ENCODE measurements at places on chromosomes 5 and 9.

DNA sequence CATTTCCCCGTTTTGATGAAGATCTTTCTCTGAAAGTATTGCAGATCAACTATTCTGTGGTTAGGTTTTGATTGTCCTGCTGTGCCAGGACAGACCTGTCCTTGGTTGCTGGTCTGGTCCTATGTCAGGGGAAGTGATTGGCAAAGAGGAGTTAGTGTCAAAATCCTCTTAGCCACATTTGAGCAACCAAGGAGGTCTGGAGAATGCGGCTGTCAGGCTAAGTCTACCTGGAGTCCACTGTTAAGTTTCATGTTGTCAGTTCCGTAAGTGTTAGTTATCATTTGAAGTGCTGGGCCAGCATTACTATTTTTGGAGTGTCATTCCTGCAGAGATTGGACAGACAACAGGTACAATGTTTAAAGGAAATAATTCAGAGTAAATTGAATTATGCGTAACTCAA lies 62.3 kb downstream of the UBE2QL1 start:
- no peak for DNase-seq

GRCh38 chr5:100505984-100506670 lies 29.0 kb upstream of the FAM174A start:
- no peak for DNase-seq

DNA sequence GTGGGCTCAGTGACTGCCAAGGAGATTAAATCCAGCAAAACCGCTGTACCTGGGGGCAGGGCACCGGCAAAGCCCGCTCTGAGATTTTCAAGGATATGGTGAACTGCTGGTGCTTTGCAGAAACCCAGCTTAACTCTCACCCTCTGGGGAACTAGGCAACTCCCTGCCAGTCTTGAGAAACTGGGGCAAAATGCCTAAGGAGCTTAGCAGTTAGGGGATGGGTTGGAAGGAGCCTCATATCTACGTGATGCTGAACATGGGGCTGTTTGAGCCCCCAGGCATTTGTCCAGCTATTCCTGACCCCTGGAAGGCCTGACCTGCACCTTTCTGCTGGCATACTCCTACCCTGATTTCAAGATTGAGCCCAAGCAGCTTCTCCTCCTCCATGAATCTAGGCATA lies 108.6 kb upstream of the TBC1D2 start:
- DNase-seq = no peak

DNA sequence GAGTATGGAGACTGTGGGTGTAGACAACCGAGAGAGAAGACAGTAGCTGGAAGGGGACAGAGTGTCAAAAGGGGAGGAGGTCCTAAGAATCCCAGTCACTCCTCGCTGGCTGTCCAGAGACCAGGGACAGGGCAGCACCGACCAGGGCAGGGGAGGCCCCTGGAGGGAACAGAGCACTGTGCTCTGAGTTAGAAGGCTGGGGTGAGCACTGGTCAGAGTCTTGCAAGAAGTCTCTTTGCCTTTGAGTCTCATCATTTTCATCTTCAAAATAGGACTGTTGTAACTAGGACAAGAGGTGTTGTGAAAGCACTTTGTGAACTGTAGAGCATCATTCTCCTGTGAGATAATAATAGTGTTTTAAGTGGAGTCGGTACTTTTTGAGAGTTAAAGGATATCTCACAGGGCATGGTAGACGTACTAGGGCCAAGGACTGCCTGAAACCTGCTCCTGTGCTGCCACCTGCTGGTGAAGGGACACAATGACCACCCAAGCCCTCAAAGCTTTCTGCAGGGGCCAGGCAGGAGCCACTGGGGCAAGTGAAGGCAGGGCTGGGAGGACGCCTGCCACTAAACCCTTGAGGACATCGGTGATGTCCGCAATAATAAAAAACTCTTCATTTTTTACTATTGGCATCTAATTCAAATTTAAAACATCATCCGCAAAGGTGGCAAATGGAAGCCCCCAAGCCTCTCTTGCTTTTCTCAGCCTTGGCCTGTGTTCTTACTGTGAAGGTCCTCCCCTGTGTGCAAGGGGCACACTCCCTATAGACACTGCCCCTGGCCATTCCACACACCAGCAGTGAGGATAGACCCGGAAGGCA lies 28.2 kb downstream of the SLC6A7 start:
- DNase-seq = peak; percentile 79

DNA sequence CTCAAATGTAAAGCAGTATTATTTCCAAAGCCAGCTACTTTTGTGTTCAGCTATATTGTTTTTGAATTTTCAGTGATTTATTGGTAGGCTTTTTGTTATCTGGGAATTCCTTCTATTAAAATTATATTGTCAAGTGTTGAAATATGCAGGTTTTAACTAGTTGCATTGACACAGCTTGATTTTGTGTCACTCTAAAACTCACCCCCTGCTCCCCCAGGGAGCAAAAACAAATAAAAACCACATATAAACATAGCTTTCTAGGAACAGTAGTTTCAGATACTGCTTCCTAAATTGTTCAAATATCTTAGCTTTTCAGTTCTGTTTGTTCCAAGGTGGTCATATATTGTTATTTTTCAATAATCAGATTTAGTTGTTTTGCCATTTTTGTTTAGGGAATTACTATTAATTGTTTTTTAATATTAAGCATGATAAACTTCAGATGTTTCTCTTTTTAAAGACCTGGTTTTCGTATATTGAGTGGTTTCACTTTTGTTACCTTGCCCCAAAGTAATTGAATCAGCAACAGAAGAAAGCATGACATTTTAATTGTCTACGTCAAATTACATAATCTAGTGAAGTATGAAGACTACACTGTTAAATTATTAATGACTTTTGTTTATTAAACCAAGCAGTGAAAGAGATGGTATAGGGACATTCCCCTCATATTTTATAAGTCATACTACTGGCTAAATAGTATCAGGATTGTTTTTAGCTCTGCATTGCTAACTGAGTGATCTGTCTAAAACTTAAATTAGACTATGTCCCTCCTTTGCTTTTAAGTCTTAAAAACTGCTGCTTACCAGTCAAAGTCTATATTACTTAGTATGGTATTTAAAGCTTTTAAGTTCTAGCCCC lies 43.4 kb downstream of the ERBIN start:
- DNase-seq = no peak

GRCh38 chr9:34371886-34372466 lies 4.7 kb downstream of the MYORG start:
- DNase-seq = no peak

GRCh38 chr9:83384214-83384613 lies 154.0 kb downstream of the FRMD3 start:
- DNase-seq = no peak

DNA sequence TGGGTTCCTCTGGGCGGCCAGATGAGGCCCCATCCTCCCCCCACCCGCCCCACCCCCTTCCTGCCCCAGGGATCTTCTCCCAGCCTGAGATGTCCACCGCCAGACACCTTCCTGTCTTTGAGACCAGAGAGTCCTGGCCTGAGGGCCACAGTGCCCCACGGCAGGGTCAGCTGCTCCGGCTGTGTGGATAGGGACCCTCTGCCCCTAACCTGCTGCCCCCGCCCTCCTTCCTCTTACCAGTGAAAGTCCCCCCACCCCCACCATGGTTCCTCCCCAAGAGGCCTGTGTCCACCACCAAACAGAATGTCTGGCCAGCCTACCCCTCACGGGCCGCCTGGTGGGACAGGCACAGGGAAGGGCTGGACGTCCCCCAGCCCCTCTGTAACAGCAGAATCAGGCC lies 43.0 kb upstream of the UBAC1 start:
- DNase-seq = no peak

DNA sequence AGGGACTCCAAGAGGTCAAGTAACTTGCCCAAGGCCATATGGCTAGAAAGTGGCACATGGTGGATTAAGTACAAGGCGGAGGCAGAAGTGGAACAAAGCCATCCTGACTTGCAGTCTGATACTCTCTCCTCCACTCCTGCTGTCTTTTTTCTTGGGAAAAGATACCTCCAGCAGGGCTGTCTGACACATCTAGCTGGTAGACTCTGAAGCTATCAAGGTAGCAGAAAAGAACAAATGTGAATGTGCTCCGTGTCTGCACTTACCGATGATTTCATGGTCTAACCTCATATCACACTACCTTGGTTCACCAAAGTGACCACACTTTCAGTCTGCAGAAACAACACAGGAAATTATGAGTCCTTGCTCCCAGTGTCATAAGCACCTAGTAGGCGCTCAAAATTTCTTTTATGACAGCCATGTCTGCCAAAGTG lies 284.8 kb downstream of the CRB2 start:
- no peak for DNase-seq

GRCh38 chr5:84715091-84715490 lies 330.4 kb upstream of the EDIL3 start:
- DNase-seq = no peak

GRCh38 chr5:150765799-150766169 lies 7.0 kb upstream of the DCTN4 start:
- no peak for DNase-seq

GRCh38 chr5:81235287-81236072 lies 2.4 kb downstream of the CKMT2 start:
- no peak for DNase-seq

DNA sequence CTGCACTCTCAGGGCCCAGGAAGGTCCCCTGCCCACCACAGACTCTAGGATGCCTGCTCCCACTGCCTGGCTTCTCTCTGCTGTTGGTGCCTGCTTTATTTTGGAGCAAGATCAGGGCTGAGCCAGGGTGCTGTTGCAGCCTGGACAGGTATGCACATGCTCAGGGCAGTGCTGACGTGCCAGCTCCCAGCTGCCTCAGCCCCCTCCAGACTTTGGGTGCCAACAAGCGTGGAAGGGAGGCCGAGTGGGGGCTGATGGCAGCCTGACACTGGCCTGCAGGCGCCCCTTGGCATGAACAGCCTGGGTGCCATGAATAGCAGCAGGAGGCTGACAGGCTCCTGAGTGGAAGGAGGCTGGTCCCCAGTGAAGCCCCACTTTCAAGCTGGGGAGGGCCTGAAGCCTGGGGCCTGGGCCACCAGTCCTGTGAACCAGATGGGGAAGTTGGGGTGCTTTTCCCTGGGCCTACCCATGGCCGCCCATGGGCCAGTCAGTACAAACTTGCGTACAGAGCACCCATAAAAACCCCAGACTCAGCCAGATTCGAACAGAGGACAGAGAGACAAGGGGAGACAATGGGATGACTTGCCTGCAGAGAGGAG lies 6.8 kb downstream of the AMBP start:
- DNase-seq = no peak

DNA sequence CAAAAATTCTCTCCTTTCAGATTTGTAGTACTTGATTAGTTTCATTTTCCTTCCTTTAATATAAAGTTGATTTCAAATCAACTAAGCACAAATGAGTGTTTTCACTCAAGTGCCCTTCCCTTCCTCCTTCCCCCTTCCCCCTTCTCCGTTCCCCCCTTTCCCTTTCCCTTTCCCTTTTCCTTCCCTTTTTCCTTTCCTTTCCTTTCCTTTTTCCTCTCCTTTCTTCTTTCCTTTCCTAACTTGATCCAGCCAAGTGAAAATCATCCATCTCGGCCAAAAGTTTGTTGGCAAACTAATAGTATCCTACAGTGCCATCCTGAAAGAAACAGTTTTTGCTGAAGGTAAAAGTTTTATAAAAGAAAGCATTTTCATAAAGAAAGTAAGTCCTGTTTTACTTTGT lies 85.3 kb upstream of the CD180 start:
- DNase-seq = no peak
